Fibroblast of lung (primary cell): ENCODE measurements at places on chromosomes 16 and 17. TPM values are rescaled to one million over a fixed set of nuclear protein-coding genes. Genes with fewer than 3 reads are reported as not detected.

CALCOCO2 gene
- 85.2 and 164 TPM in 2 replicates for polyA plus RNA-seq

GRCh38 chr16:85545227-85545818 is 67.8 kb upstream of the GSE1 start:
- DNase-seq = no peak

FNDC8 gene
- not detected in 2 replicates for polyA plus RNA-seq

PLA2G10 gene
- polyA plus RNA-seq = not detected in 2 replicates

- DNase-seq = peak; percentile 32
Measured at GRCh38 chr16:19071811-19072777, 4.7 kb downstream of the COQ7 start.

KRT10 gene
- polyA plus RNA-seq = 26.9 and 45.8 TPM in 2 replicates

KRT15 gene
- polyA plus RNA-seq = 0.47 and 1.8 TPM in 2 replicates

DNASE1L2 gene
- 0.34 and 0.40 TPM in 2 replicates for polyA plus RNA-seq

SPATA22 gene
- polyA plus RNA-seq = 0.33 and 0.63 TPM in 2 replicates

DNA sequence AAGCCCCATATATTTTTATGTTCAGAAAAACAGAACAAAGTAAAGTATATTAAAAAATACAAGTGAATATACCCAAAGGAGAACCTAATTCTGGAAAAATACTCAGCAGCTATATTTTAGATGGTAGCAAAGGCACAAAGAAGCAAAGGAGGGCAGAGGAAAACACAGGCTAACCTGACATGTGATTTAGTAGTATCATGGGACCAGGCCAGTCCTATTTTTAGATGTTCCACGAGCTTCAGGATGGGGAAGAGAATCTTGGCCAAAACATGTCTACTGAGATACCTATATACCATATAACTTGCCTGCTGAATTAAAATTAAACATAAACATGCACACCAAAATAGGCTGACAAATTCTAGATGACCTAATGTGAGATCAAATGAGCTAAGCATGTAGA is 32.9 kb downstream of the SMYD4 start:
- peak; percentile 29 for DNase-seq

ITGB4 gene
- polyA plus RNA-seq = 0.17 and 0.58 TPM in 2 replicates

DNA sequence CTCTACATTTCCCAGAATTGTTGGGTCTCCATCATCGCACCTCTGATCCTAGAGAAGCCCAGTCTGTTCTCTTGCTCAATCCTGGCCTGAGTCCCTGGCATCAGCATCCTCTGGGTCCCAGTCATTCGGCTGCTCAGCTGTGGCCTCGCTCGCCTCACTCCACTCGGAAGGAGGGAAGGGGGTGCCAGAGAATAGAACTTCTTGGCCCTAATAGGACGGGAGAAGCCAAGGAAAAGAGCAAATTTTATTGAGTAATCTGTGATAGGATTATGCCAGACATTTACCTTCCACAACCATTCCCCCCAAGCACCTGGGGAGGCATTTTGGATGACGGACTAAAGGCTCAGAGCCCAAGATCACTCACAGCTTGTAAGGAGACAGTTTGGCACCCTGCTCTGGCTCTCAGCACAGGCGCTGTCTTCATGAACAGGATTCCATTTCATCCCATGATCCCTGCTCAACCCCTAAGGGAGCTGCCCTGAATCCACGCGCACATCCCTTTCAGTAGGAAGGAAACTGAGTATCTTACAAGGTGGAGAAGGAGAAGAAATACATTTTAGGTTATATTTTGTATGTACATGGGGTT is 498 bp upstream of the CLEC10A start:
- DNase-seq = no peak

GRCh38 chr17:50470426-50470825 is 1.7 kb upstream of the CHAD start:
- no peak for DNase-seq

DNA sequence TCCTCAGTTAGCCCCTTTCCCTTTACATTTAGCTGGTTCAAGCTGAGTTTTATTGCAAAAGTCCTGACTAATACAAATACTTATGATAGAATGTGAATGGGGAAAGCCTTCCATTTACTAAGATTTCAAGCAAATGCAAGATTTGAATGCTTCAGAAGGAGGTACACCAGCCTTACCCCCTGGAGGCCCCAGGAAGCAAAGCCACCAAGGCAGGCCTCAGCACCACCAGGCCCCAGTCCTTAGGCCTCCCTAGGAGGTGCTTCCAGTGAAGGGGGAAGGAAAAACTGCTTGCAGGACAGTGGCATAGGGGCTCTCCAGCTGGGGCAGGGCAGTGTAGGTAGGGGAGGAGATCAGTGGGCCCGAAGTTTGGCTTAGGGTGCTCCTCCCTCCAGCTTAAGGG is 7.3 kb upstream of the PRPSAP2 start:
- DNase-seq = no peak

HGS gene
- polyA plus RNA-seq = 43.1 and 81.1 TPM in 2 replicates

DNA sequence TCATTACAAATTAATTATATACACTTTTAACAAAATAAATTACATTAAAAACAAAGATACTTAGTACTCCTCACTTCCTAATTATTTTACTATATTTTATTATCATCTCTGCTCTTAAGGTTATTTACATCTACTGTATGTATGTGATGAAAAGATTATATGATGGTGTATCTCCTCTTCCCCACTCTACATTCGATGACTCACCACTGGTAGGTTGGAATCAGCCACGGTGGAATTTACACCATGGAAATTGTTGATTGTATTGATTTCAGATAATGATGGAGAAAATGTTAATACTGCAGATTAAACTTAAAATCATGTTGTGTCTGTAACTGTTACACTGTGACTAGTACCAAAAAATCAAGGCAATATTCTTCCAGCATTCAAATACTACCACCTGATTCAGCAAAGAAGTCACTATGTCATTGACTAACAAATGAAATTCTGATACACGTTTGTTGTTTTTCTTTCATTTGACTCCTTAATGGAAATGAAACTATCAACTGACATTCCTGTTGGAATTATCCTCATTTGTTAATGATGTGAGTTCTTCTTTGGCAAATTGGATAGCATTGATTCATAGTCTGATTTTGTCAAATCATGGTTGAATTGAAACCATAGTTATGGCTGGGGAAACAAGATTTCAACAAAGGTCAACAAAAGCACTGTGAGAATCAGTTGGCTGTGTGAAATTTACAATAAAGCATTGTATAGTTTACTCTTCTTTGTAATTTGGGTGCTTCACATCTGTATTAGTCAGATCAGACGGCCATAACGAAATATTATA is 69.0 kb upstream of the NLK start:
- no peak for DNase-seq

- DNase-seq = no peak
Measured at GRCh38 chr16:66026211-66026610, 340.3 kb upstream of the CDH5 start.

DNA sequence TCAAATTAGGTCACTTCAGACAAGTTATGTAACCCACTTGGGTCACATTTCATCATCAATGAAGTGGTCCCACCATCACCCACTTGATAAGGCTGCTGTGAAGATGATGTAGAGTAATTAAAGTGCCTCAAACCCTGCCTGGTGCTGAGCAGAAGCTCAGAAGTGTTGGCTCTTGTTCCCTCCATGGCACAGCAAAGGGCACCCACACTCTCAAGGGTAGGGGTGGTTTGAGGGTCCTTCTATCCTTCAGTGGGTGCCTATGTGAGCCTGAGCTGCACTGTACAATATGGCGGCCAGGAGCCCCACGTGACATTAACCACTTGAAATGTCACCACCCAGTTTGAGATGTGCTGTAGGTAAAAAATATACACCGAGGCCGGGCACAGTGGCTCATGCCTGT is 71.5 kb downstream of the CYTH1 start:
- DNase-seq = no peak

DNA sequence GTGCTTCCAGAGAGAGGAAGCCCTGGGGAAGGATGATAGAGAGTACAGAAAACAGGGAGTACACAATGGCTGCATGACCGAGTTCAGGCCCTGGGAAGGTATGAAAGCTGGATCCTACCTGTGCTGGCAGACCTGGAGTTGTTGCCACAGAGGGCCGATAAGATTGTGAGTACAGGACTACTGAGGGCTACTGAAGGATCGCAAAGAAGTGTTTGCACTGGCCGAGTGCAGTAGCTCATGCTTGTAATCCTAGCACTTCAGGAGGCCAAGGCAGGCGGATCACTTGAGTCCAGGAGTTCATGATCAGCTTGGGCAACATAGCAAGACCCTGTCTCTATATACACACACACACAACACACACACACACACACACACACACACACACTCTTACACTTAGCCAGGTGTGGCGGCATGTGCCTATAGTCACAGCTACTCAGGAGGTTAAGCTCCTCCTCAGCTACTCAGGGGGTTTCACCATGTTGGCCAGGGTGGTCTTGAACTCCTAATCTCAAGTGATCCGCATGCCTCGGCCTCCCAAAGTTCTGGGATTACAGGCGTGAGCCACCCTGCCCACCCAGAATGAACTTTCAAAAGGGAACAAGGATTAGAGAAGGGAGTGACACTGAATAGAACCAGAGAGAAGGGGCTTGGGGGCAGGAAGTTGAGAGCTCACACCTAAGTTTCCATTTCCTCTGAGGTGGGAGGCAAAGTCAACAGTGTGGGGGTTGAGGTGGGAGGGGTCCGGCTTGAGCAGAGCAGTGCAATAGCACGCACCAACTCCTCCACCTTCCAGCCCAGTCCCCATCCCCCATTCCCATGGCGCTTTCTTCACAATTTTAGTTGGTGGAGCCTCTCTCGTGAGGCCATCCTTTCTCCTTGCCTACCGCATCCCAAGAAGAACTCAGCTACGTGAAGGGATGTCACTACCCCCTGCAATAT is 7.5 kb downstream of the SCIMP start:
- DNase-seq = no peak

GRCh38 chr16:13014476-13014875 is 113.1 kb downstream of the SHISA9 start:
- DNase-seq = no peak

DNA sequence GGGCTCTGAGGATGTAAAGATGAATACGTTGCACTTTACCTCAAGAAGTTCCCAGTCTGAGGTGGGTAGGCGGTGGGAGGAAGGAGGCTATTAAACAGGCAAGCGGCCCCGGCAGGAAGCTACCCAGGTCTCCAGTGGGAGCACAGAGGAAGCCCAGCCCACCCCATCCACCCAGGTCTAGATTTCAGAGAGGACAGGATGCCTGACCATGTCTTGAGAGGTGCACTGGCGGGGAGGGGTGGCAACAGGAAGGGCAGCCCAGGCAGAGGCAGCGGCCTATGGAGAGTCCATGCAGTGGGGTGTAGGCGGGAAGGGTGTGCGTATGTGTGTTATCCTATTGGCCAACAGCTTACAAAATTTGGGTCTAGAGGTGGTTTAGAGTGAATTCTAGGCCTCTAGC is 13.9 kb downstream of the SARM1 start:
- no peak for DNase-seq

GRCh38 chr17:2336852-2337543 is at the start of gene SGSM2:
Gene SGSM2 (plus strand): TSS chr17:2337501. CDS start chr17:2337689, 188 bp downstream.
- peak; percentile 43 for DNase-seq

DNA sequence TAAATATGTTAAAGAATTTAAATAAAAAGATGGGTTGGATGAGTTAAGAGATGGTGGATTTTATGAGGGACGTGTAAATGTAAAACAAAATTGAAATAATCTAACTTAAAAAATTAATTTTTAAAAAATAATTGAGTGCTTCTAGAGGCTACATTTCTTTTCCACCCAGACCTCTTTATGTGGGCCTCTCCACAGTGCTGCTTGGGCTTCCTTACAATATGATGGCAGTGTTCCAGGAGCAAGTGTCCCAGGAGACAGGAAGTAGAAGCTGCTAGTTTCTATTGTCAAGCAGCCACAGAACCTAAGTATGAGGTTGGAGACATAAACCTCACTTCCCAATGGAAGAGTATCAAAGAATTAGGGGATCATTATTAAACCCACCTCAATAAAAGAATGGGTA is 205.7 kb upstream of the CPHXL start:
- DNase-seq = no peak

DNA sequence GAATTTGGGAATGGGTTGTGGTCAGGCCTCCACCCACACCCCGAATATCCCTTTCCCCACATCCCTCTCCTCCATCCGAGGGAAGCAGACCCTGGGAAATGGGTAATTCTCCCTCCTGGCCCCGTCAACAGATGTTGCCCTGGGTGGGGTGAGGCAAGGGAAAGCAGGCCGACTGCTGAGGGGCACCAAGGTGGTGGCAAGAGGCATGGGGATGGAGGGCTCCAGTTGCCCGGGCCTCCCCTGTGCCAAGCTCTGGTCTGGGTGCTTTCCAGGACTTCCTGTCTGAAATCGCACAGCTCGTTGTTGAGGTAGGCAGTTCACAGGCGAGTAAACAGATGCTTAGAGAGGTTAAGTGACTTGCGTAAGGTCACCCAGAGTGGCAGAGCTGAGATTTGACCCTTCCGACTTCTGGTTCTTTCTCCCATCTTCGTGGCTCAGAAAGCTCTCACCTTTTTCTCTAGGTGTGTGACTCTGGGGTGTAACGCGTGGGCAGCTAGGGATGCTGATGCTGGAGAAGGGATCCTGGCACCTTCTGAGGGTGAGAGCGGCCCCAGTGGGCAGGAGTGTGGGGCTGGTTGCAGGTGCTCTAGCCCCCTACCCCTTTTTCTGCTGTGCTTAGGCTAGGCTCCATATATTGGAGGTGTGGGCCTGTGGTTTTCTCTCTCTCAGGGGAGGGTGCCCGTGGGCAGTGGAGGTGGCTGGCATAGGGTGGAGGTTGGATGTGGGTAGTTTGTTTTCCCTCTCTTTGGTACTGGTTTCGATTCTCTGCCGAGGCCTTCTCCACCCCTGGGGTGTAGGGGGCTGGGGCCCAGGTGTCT is 17.2 kb downstream of the RARA start:
- no peak for DNase-seq

DNA sequence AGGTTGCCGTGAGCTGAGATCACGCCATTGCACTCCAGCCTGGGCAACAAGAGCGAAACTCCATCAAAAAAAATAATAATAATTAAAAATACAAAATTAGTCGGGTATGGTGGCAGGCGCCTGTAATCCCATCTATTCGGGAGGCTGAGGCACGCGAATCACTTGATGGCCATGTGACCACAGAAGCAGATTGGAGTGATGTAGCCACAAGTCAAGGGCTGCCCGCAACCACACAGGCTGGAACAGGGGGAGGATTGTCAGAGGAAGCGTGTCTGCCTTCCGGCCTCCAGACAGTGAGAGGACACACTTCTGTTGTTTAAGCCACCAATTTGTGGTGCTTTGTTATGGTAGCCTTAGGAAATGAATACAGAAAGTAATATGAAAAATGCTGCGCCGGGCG is 11.8 kb upstream of the NAGS start:
- DNase-seq = no peak

- peak; percentile 72 for DNase-seq
Measured at GRCh38 chr17:37787055-37787757, 42.3 kb upstream of the HNF1B start.

SLFN5 gene
- polyA plus RNA-seq = 57.6 and 101 TPM in 2 replicates

- no peak for DNase-seq
Measured at GRCh38 chr16:2813771-2814221, 3.2 kb upstream of the PRSS21 start.

BCO1 gene
- 0.05 and 0.10 TPM in 2 replicates for polyA plus RNA-seq

EPN3 gene
- not detected in 2 replicates for polyA plus RNA-seq
